ENCODE measurements at places on chromosomes 4 and X. TPM values are rescaled to one million over a fixed set of nuclear protein-coding genes. Genes with fewer than 3 reads are reported as not detected.

Gene SCFD2
- total RNA-seq = 12.2 TPM

- no peak for DNase-seq
These were observed 72.3 kb downstream of the NSG1 start for GRCh38 chr4:4459181-4459580.

DNA sequence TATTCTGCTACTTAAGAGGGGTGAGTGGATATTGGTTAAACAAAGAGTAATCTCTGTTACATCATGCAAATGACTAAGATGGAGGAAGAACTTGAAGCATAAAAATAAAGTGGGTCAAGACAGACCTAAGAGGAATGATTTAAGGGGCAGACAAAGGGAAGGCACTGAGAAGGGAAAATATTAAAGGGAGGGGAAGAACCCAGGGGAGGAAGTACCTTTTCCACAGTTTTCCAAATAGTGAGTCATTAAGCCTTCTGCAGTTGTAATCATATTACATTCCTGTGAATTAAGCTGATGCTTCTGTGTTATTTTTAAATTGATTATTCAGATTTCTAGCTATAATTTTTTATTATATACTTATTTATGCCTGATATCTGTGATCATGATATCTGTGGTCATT, 253.3 kb downstream of the CENPC start:
- no peak for DNase-seq

DNA sequence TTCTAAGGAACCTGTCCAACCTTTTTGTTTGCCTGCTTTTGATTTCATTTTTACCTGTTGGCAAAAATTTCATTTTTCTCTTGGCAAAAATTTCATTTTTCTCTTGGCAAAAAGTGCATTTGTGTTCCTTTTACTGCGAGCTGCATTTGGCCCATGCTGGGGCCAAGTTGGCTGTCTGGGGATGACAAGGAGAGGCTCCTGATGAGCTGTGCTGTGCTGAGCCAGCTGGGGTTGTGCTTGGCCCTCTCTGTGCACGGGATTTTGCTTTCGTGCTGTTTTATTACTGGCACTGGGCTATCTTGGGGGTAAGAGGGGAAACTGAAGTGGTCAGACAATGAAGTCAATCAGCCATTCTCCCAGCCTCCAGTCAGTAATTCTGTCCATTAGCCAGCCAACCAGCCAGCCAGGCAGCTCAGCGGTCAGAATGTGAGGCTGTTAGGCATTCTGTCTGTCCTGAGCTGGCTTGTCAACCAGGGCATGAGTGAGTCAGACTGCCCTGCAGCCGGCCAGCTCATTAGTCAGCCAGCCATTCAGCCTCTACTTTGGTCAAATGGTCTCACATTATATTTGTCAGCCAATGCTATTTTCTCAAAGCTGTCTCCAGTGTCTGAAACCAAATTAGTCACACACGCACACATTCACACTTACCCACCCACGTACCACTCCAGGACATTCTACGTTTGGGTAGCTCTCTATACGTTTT, 56.9 kb upstream of the PRPS1 start:
- no peak for DNase-seq

DNA sequence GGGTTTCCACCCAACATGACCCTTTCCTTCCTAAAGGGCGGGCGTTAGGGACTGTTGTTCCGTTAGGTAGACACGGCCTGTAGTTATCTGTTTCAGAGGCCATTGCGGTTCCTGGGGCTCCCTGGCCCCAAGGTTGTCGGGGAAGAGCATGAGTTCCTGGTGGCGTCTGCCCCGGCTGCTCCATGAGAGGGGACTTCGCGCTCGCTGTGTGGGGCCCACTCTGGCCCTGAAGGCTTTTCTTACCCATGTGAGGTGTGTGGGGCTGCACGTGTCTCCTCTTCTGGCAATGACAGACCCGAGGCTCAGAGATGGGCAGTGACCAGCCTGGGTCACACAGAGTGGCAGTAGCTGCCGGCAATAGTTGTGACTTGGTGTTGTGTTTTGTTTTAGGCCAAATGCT, 9.1 kb downstream of the TADA2B start:
- no peak for DNase-seq

DNA sequence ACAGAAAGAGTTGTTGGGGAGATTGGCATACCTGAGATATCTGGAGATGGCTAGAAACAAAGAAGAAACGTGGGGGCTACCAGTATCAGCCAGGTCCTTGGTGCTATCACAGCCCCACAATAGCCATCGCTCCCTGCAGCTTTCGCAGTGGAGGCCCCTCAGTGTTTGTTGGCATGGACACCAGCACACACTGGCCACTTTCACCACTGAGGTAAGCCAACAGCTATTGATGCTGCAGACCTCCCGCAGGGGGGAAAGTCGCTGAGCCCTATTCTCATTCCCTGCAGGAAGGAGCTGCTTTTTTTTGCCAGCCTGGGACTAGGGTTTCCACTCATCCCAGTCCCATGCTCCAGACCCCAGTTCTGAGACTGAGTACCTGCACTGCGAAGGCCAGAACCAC, 879.2 kb upstream of the IGFBP7 start:
- DNase-seq = no peak

GRCh38 chr4:81922313-81922712, 450.6 kb upstream of the RASGEF1B start:
- DNase-seq = no peak

DNA sequence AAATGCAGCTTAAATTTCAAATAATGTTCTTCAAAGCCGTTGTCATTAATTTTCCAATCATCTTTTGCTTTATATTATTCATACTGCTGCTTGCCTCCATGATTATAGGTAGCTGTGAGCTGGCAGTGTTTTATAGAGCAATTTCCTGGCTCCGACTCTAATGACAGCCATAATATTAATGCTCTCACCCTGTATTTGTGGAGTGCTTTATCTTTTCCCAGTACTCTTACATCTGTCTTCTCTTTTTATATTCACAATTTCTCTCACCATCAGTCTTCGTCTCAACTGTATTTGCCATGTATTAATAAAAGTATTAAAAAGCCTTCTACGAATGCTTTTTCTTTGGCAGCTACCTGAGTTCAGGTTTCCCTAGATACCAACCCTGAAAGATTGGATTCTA, 21.0 kb downstream of the ATXN3L start:
- DNase-seq = no peak

DNA sequence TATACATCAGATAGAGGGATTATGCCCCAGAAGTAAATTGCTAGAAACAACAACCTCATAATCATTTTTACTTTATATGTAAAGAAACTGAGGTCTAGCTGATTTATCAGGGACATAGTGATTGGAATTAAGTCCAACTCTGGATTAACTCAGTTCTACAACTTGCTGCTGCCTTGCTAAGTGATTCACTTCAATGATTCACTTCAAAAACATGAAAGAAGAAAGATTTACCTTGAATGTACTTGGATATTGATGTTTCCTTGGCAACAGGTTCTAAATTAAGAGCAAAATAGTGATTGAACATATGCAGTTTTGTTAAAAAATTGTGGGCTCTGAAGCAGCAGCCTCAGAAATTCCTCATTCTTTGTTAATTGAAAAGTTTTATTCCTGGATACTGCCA, 99.8 kb upstream of the H2AZ1 start:
- no peak for DNase-seq

Gene ZDHHC15
- not detected for total RNA-seq

DNA sequence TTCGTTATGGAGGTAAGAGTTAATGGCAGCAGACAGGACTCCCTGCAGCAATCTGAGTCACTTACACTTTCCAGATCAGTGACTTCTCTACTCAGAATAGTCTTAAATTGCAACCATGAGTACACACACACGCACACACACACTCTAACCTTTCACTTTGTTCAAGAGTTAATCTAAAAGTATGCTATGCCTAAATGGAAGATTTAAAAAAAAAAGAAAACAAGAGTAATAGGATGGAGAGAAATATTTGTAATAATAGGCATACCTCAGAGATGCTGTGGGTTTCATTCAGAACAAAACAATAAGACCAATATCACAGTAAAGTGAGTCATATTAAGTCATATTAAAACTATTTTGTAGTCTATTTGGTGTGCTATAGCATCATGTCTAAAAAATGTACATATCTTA, 969.1 kb upstream of the PCDH10 start:
- DNase-seq = no peak

- no peak for DNase-seq
These were observed 190.6 kb upstream of the NEIL3 start for GRCh38 chr4:177119021-177119471.

Gene GAGE12J
- not detected for total RNA-seq

Gene NR3C2
- total RNA-seq = 0.12 TPM

Gene PKD2
- 7.9 TPM for total RNA-seq

GRCh38 chr4:56118055-56118454, 169.3 kb downstream of the CEP135 start:
- DNase-seq = no peak

Gene MAGEB2
- total RNA-seq = not detected

Gene PDE5A
- 10.8 TPM for total RNA-seq

Gene GABRB1
- total RNA-seq = 9.2 TPM

Gene TCEANC
- 1.6 TPM for total RNA-seq

DNA sequence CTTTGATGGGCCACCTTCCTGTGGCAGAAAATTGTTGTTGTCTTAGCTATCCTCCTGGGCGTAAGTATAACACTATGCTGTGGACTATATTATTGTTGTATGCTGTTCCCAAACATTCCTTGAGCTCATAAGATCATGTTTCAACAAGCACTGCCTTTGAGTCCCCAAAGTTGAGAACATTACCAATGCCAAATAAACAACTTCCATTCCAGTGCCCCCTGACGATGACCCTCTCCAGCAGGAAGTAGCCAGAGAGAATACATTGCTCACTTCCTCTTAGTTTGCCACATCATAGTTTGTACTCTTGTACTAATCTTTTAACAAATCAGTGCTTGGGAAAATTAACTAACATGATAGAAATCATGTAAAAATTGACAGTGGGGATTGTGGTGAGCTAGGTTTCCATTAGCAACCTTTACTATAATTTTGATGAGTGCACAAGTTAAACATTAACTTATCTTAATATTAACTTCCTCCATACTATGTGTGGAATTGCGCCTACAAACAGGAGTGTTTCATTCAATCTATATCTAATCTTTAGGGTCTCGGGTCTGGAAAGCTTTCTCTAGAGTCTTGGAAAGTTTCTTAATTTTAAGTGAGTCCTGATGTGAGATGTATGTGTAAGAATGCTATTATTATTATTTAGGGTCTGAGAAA, 20.3 kb upstream of the DHX15 start:
- no peak for DNase-seq

GRCh38 chrX:8988446-8988845, 45.5 kb downstream of the FAM9B start:
- DNase-seq = peak; percentile 42

DNA sequence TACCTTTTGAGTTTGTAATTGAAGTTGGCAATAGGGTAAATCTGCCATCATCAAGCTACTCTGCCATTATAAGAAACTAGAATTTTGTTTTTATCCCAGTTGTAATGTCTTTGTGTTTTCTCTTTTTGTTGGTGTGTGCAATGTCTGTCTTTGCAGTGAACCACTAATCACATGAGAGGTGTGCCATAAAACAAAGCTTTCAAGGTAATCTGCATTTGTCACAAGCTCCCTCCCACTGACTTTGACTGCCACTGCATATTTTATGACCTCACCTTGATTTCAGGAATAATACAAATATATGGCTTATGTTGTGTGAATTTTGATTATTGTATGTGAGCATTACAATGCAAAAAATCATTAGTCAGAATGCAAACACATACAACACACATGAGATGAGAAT, 9.0 kb upstream of the GBA3 start:
- no peak for DNase-seq

DNA sequence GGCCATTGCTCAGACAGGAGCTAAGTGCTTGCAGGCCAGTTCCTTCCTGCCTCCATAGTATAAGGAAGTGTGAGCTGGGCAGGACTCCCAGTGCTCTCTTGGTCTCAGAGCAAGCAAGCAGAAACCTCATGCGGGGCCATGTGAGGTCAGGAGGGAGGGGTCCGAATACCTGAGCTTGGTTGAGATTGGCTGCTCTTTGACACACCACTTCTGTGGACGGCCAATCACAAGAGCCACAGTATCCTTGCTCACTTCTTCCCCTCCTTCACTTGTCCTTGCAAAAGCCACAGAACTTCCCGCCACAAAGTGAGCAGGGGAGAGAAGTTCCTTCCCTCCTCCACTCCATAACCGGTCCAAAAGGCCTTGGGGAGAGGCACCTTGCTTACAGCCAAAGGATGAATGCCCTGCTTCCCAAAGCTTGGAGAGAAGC, 56.7 kb downstream of the PRPS1 start:
- DNase-seq = peak; percentile 10

Gene TMPRSS11A
- total RNA-seq = not detected

- no peak for DNase-seq
These were observed 19.8 kb upstream of the HSFX4 start for GRCh38 chrX:149909324-149910177.

DNA sequence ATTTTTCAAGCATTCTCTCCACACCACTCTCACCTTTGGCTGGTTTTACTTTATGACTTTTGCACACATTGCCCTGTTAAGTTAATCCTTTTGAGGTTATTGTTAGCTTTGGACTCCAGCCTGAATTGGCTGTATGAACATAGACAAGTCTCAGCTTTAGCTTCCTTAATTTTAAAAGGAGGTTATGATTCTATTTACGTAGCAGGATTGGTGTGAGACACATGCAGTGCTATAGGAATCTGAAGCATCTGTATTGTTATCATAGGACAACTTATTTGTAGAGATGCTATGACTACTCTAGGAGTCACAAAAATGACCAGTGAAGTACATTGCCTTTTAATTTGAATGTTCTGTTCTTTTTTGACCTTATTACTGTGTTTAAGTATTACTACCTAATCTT, 15.7 kb downstream of the PGAM4 start:
- DNase-seq = no peak

GRCh38 chrX:13074297-13075262, 30.2 kb upstream of the FAM9C start:
- no peak for DNase-seq

- no peak for DNase-seq
These were observed 2.8 kb downstream of the PCDH19 start for GRCh38 chrX:100407147-100407783.

DNA sequence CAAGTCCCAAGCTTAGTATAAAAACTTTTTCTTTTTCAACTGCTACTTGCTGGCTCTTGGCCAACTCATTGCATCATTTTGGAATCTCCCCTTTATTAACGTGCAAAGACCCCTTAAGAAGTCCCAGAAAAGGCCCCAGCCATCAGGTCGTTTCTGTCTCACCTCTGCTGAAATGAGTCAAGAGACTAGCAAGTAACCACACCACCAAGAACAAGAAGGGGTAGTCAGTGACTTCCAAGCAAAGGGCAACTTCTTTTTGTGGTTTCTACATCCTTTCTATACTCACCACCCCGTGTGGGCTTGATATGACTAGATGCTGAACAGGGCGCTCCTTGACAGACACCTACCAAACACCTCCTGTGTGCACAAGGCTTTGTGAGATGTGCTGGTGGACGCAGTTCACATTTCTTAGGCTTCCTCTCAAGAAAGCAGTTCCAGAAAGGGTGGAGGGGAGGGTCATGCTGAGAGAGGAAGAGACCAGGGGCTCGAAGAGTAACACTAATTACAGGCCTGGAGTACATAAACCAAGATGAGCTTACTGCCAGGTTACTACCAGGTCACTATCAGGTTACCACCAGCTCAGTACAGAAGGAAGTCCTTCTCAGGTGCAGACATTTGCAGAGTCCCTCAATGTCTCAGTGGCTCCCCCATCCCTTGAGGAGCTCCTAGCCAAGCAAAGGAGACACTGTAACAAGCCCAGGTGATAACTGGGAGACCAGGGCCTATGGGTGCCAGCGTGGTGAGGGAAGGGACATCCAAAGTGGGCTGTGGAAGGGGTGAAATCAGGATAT, 19.3 kb downstream of the JAKMIP1 start:
- no peak for DNase-seq

- no peak for DNase-seq
These were observed 690.2 kb downstream of the ADGRL3 start for GRCh38 chr4:61890321-61890720.

Gene VCX3A
- total RNA-seq = not detected

GRCh38 chr4:41361794-41362526, 105.2 kb downstream of the UCHL1 start:
- DNase-seq = no peak

Gene STOX2
- total RNA-seq = 2.1 TPM
